ENCODE measurements at places on chromosomes 12 and 14.

DNA sequence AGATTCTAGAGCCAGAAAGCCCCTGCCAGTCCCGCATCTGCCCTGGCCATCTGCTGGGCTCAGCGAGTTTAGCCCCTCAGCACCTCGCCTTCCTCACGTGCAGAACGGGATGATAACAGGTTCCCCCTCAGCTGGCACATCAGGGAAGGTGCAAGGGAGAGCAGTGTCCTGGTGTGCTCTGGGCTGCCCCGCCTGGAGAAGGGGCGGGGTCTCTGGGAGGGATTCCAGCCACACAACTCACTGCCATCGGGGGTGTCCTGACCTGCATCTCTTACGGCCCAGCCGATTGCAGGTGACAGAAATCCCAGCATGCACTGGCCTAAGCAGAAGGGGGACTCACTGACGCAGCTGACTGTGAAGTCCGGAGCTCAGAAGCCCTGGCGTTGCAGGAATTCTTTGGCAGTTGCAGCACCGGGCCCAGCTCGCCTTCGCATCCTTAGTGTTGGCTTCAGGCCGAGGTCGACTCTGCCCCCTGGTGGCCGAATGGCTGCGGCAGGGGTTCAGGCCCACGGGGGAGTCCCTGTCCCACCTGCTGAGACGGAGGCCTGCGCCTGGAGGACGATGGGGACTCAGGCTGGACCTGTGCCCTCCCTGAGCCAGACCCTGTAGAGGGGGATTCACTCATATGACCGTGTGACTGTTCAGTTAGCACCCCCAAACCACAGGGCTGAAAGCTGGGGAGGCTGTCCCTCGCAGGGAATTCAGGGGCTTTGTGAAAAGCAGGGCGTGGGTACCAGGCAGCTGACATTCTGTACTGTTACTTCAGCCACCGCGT is 178.6 kb downstream of the ADGRD1 start:
- DNase-seq, result no peak

- no peak for DNase-seq
These were observed 96.1 kb downstream of the TMX1 start for GRCh38 chr14:51335961-51336723.

GRCh38 chr14:87899228-87899627 is 93.8 kb downstream of the GALC start:
- DNase-seq, result no peak

GRCh38 chr12:53051881-53052412 is 2.1 kb downstream of the TNS2 start:
- no peak for DNase-seq

DNA sequence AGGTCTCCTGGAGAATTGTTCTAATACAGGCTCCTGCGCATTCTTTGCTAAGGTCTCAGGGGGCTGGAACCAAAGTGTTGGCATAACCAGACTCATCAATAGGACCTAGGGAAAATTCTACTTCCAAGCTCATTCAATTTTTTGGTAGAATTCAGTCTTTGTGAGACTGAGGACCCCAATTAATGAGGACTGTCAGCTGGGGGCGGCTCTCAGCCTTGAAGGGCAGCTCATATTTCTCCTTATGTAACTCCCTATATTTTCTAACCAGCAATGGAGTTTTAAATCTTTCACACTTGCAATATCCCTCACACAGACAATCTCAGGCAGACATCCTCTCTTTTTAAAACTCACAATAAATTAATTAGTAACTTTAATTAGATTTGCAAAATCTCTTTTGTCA is 476.4 kb upstream of the LRFN5 start:
- DNase-seq, result no peak

DNA sequence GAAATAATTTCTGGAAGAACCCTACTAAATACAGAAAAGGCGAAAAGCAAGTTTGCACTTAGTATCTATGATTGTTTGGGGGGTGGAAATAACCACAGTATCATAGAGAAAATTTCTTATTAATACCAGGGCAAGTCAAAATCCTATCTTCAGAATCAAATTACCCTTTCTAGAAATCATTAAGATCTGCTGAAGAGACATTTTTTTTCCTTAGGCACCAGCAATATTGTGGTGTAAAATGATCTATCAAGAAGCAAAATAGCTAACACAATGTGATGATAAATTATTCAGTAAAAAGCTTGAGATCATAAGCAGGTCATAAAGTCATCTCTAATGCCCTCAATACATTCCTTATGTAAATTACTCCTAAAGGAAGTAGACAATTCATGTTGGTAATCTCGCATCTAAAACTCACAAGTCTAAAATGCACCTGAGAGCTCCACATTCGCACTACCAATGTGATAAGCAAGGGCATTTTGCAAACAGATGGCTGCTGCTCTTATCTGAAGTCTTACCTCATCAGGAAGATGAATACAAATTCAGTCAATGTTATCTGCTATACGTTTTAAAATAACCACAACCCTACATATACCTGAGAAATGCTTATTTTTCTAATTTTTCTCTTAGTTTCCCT is 14.6 kb downstream of the HEATR5A start:
- DNase-seq, result no peak

DNA sequence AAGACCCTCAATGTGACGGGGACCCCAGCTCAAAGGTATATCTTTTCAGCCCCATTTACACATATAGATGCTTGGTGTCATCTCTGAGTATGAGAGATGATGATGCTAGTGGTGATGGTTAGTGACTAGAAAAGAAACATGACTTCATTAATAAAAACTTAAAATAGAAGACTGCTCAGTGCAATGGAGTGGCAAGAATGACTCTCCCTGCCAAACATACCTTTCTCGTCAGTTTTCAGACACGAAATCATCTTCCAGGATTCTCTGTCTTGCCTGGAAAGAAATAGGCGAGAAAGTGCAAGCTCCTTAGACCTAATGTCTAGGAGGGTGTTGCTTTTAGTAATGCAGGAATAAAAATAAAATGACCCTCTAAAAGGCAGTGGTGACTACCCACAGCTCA is 71.7 kb downstream of the TPH2 start:
- no peak for DNase-seq

- DNase-seq, result no peak
These were observed 65.5 kb upstream of the PRKD1 start for GRCh38 chr14:29993143-29993542.

DNA sequence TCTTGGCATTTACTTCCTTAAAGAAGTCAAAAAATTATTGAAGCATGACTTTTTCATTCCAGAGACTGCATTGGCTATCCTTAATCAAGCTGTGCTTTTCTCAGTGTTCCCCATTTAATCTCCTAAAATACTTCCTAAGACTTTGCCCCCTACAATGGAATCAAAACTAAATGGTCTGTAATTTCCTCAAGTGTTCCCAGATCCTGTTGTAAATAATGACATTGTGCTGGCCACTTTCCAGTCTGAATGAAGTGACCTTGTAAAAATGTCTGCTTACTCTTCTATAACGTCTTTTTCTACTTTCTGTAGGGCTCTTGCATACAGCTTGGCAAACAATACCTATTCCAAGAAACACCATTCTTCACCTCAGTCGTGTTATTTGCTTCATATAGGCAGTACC is 45.3 kb upstream of the MBIP start:
- no peak for DNase-seq

GRCh38 chr12:111366583-111366982 is 2.3 kb downstream of the PHETA1 start:
- DNase-seq, result no peak

GRCh38 chr14:102802834-102803523 is 25.7 kb downstream of the TRAF3 start:
- no peak for DNase-seq

DNA sequence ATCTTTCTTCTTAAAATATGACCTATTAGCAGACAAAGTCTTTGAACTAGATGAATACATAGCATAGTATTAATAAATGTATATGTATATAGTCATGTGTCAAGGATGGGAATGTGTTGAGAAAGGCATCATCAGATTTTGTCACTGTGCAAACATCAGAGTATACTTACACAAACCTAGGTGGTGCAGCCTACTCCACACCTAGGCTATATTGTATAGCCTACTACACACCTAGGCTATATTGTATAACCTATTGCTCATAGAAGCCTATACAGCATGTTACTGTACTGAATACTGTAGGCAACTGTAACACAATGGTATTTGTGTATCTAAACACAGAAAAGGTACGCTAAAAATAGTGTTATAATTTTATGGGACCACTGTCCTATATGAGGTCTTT is 47.6 kb downstream of the PTPN21 start:
- no peak for DNase-seq

- DNase-seq, result no peak
These were observed 53.0 kb downstream of the MVK start for GRCh38 chr12:109626378-109627115.

DNA sequence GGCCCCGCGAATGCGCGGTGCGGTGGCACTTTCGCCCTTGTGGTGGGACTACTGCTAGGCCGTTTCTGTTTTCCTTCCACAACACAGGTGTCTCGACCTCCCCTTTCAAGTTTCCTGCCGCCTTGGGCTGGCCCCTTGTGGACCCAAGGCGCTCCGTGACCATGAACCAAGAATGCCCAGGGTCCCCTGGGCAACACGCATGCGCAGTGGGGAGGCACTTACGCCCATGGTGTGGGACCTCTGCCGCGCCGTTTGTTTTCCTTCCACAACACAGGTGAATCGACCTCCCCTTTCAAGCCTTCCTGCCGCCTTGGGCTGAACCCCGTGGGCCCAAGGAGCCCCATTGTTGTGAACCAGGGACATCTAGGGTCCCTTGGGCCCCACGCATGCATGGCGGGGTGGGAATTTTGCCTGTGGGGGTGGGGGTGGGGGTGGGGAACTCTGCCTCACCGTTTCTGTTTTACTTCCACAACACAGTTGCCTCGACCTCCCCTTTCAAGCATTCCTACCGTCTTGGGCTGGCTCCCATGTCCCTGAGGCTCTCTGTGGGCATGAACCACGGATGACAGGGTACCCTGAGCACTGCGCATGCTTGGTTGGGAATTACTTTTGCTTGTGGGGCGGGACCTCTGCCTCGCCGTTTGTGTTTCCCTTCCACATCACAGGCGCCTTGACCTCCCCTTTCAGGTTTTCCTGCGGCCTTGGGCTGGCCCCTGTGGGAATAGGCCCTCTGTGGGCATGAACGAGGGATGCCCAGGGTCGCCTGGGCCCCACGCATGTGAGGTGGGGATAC is 355.1 kb downstream of the ALG10 start:
- no peak for DNase-seq

- no peak for DNase-seq
These were observed 139.2 kb downstream of the KICS2 start for GRCh38 chr12:64082866-64083268.

GRCh38 chr14:69760810-69761209 is 6.1 kb upstream of the SRSF5 start:
- DNase-seq, result no peak

DNA sequence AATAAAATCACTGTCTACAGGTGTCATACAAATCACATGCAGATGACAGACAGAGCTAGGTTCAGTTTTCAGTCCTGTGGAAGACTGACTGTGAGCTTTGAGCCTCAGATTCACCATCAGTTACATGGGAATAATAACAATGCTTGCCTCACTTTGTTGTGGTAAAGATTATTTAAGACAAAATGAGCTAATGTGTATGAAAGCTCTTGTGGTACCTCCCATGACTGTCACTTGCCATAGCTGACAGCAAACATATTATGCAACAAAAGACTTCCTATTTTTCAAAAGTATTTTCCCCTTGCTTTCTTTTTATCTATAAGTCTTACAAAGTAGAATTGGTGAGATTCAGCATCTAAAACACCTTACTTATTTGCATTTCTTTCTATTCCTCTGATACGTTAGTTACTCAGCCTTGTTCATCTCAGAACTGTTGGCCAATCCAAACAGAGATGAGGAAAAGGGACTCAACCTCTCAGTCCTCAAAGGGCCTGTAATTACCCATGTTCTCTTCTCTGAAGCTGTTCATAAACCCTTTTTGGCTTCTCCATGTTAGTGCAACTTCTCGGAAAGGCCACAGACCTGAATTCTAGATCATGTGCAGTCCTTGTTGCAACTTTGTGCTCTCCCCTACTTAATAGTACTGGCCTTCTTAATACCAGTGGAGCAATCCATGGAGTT is 8.8 kb upstream of the DDHD1 start:
- no peak for DNase-seq

DNA sequence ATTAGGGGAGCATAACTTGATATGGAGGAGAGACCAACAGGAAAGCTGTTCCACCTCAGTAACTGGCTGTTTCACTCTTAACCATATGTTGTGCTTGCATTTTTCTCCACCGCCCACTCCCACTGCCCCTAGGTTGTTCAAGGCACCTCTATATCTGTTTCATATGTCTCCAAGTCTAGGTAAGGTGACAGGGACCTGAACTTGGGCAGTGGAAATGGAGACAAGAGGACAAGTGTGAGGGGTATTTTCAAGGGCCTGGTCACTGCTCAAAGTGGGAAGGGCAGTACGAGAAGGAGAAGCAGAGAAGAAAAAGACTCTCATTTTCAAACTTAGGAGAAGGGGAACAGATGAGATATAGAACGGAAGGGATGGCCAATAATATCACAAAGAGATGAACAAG is 3.1 kb downstream of the SLC38A1 start:
- DNase-seq, result no peak

GRCh38 chr12:131375972-131376345 is 334.9 kb upstream of the SFSWAP start:
- no peak for DNase-seq

DNA sequence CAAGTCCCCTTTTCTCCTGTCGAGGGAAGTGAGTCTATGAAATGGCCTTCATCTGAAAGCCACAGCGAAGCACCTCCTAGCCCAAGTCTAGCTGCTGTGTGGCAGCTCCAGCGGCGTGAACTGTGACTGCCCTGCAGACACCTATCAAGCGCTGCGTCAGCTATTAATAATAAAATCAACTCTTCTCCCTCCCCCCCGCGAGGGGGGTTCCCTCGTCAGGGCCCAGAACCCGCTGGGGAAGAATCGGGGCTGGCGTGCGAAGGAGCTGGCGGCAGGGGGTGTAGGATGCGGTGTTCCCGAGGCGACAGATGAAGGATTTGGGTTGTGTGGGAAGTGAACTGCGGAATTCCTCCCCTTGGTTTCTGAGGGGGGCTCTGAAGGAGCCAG is 662 bp upstream of the ATP2A2 start:
- DNase-seq, result no peak

DNA sequence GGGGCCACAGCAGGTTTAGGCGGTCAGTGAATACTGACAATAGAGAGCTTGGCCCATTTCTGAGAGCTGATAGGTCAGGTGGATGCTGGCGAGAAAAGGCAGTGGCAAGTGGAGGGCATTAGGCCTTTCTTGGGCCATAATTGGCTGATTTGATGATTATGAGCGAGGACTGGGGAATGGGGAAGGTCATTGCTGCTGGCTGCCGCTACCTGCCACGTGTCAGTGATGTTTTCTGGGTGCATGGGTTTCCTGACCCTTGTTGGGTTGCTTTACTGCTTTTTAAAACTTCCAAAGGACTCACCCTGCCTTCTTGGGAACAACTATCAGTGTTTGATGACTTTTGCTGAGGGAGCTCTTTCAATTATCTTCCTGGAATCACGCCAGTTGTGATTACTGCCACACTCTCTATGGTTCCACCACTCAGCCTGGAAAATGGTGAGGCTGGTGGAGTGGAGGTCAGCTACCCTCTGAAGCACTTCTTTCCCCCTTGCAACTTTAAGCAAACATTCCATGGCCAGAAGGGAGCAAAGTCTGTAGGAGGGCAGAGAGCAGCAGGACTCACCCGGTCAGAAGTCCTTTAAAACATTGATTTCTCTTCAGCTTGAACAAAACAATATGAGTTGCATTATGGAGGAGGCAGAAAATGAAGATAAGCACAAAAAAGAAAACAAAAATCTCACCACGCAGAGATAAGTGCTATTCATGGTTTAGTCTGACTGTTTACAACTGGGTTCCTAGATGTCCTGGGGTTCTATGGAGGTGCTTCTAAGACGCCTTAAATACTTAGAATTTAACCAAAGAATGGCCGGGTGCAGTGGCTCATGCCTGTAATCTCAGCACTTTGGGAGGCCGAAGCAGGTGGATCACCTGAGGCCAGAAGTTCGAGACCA is 12.1 kb upstream of the SLC10A1 start:
- DNase-seq, result no peak

GRCh38 chr14:100620255-100621100 is 33.3 kb upstream of the BEGAIN start:
- no peak for DNase-seq

All from HS-5 (cell line).